Tongue (tissue), 3 donors: ENCODE measurements at places on chromosomes 4 and X. TPM values are rescaled to one million over a fixed set of nuclear protein-coding genes. Genes with fewer than 3 reads are reported as not detected.

SPARCL1 gene
- total RNA-seq: 395 TPM

SLC7A11 gene
- 0.62 TPM for total RNA-seq

NOA1 gene
- 16.5 TPM for total RNA-seq

SGMS2 gene
- total RNA-seq: 35.3 TPM

UGT2B15 gene
- not detected for total RNA-seq

BST1 gene
- total RNA-seq: 4.7 TPM

RPS3A gene
- total RNA-seq: 4,257 TPM

CENPI gene
- 11.2 TPM for total RNA-seq

P2RY8 gene
- 0.82 TPM for total RNA-seq

ANK2 gene
- total RNA-seq: 371 TPM

ADRA2C gene
- 0.92 TPM for total RNA-seq

GPRASP1 gene
- total RNA-seq: 14.4 TPM

AWAT2 gene
- total RNA-seq: not detected

GPR101 gene
- total RNA-seq: not detected

MAGEB6 gene
- total RNA-seq: not detected

PAK3 gene
- 5.5 TPM for total RNA-seq

KIAA1210 gene
- 0.10 TPM for total RNA-seq

TMPRSS11D gene
- total RNA-seq: 6.6 TPM

RAB40A gene
- 0.31 TPM for total RNA-seq

NOP14 gene
- total RNA-seq: 16.6 TPM

SHOX gene
- not detected for total RNA-seq

FTHL17 gene
- not detected for total RNA-seq

ARL9 gene
- total RNA-seq: not detected

COX7B gene
- 495 TPM for total RNA-seq

SPACA5 gene
- total RNA-seq: not detected

SHROOM3 gene
- 17.5 TPM for total RNA-seq

ZAR1 gene
- total RNA-seq: not detected

MEPE gene
- total RNA-seq: not detected

DCAF4L1 gene
- total RNA-seq: not detected

OTC gene
- total RNA-seq: not detected

MGAT4D gene
- total RNA-seq: not detected

UGT8 gene
- 5.5 TPM for total RNA-seq

ARX gene
- total RNA-seq: 0.31 TPM

NCAPG gene
- 15.6 TPM for total RNA-seq
